Esophagus muscularis mucosa (tissue), 4 donors: ENCODE measurements at places on chromosomes 12 and 14.

- H3K36me3 ChIP-seq: no peaks in the 10 kb centered on the region
- no peak overlapping the region for H3K27ac ChIP-seq
- no peaks in the 10 kb centered on the region for H3K27me3 ChIP-seq
- no peaks in the 10 kb centered on the region for H3K4me1 ChIP-seq
These were observed 67.6 kb upstream of the KTN1 start for GRCh38 chr14:55512421-55512820.

DNA sequence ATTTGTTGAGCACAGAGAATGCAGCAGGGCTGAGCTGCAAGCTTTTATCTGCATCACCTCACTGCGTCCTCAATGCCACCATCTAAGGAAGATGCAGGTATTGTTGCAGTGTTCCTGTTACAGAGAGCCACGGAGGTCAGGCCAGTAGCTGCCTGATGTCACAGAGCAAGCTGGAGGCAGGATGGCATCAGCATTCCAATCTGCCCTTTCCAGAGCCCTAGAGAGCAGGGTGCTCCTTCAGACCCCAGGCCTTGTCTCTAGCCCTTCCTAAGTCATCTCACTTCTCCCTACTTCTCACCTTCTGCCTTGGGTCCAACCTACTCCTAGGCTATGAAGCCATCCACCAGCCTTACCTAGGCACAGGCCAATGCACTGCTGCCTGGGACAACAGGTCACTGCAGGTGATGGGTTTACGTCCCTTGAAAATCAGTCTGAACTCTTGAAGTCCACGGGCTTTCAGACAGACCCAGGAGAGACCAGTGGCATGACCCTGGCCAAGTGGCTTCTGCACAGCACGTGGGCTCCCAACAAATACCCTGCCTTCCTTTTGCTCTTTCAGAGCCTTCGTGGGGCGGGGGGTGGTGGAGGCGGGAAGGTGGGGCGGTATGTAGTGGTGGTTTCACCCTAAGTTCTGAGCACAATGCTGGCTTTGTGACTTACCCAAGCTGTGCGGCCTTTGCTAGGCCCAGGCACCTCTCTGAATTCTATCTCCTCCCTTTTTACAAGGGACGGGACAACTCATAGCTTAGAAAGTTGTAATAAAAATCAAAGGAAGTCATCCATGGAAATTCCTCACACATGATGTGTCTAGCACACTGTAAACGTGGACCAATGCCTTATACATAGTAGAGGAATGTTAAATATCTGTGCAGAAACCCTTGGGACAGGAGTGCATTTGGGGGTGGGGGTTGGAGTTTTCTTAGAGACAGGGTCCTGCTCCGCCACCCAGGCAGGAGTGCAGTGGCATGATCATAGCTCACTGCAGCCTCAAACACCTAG lies 136.0 kb downstream of the KSR2 start:
- no peak overlapping the region for H3K27ac ChIP-seq
- H3K4me3 ChIP-seq: no peak overlapping the region
- no peaks in the 10 kb centered on the region for H3K4me1 ChIP-seq
- DNase-seq: no peak
- no peaks in the 10 kb centered on the region for H3K27me3 ChIP-seq

GRCh38 chr12:3367750-3368444 lies 123.1 kb upstream of the PRMT8 start:
- peaks cover 20% of the 10 kb centered on the region for H3K27me3 ChIP-seq
- no peak overlapping the region for H3K4me3 ChIP-seq
- H3K36me3 ChIP-seq: no peaks in the 10 kb centered on the region
- H3K4me1 ChIP-seq: peaks cover 5% of the 10 kb centered on the region
- DNase-seq: no peak
- no peak overlapping the region for H3K27ac ChIP-seq

DNA sequence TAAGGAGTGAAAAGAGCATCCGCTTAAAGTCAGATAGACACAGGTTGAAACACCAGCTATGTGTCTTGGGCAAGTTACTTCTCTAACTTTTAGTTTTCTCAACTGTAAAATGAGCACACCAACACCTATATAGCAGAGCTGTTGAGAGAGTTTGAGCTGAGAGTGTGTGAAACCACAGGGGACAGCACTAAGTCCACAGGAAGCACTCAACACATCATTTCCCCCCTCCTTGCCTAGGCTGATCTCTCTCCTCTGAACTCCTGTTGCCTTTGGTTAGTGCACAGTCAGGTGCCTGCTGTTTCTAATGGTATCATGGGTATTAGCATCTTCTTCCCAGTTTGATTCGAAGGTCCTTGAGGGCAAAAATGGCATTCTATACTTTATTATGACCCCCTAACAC lies 176.7 kb downstream of the DPF3 start:
- DNase-seq: no peak
- H3K4me3 ChIP-seq: no peak overlapping the region
- H3K4me1 ChIP-seq: peaks cover 20% of the 10 kb centered on the region
- H3K27me3 ChIP-seq: no peaks in the 10 kb centered on the region

- H3K4me1 ChIP-seq: no peaks in the 10 kb centered on the region
- H3K27ac ChIP-seq: no peak overlapping the region
- no peak overlapping the region for H3K4me3 ChIP-seq
These were observed 366.8 kb upstream of the ATXN7L3B start for GRCh38 chr12:74170645-74171477.

GRCh38 chr14:31489691-31490090 lies 1.9 kb upstream of the GPR33 start:
- H3K27me3 ChIP-seq: no peaks in the 10 kb centered on the region
- no peaks in the 10 kb centered on the region for H3K36me3 ChIP-seq
- H3K4me1 ChIP-seq: no peaks in the 10 kb centered on the region
- H3K4me3 ChIP-seq: no peak overlapping the region
- H3K27ac ChIP-seq: no peak overlapping the region

- no peaks in the 10 kb centered on the region for H3K36me3 ChIP-seq
- DNase-seq: peak; percentile 55
- no peaks in the 10 kb centered on the region for H3K27me3 ChIP-seq
These were observed 227.3 kb upstream of the RTL1 start for GRCh38 chr14:101130861-101131260.

DNA sequence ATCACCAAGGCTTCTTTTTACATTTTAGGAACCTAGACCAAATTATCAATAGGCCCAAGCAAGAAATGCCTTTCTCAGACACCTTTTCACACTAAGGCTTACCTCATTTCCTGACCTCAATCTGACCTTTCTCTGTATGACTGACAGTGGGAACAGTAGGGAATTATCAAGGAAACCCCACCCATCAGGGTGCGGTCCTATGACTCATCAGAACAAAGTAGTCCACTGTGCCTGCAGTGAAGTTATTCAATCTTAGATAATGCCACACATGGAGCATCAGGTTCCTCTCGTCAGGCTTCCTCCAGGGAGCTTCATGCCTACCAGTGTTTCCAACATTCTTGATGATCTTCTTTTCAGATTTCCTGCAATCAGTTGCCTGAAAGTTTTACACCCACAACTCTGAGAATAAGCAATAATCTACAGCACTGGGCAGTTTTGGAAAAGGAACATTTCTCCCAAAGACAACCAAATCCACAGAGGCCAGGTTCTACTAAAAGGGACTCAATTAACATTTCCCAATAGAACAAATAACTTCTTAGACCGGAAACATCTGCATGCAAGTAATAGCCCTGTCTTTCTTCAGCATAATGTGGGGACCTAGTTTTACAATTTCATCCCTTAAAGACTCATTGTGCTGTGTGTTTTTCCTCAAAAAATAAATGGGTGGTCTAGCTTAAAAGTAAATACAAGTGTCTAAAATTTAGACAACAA lies 35.9 kb upstream of the TMTC2 start:
- H3K27me3 ChIP-seq: no peaks in the 10 kb centered on the region
- H3K4me1 ChIP-seq: peaks cover 3% of the 10 kb centered on the region
- DNase-seq: no peak
- H3K36me3 ChIP-seq: no peaks in the 10 kb centered on the region
- no peak overlapping the region for H3K27ac ChIP-seq

DNA sequence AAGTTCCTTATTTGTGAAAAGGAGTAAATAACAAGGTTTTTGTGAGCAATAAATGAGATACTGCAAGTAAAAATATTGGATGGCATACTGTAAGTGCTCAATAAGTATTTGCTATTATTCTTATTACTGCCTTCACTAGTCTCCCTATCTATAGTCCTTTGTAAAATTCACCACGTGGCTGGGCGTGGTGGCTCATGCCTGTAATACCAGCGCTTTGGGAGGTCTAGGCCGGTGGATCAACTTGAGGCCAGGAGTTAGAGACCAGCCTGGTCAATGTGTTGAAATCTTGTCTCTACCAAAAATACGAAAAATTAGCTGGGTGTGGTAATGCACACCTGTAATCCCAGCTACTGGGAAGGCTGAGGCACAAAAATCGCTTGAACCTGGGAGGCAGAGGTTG lies 18.6 kb upstream of the CALM1 start:
- no peaks in the 10 kb centered on the region for H3K27me3 ChIP-seq
- DNase-seq: no peak
- no peak overlapping the region for H3K4me3 ChIP-seq
- H3K4me1 ChIP-seq: peaks cover 15% of the 10 kb centered on the region
- H3K27ac ChIP-seq: no peak overlapping the region

- H3K4me3 ChIP-seq: no peak overlapping the region
- peak overlapping the region; percentile 95 for H3K27ac ChIP-seq
- H3K27me3 ChIP-seq: no peaks in the 10 kb centered on the region
- H3K4me1 ChIP-seq: peaks cover 45% of the 10 kb centered on the region
- DNase-seq: peak; percentile 94
These were observed 248.6 kb downstream of the ZFP36L1 start for GRCh38 chr14:68544081-68544892.

DNA sequence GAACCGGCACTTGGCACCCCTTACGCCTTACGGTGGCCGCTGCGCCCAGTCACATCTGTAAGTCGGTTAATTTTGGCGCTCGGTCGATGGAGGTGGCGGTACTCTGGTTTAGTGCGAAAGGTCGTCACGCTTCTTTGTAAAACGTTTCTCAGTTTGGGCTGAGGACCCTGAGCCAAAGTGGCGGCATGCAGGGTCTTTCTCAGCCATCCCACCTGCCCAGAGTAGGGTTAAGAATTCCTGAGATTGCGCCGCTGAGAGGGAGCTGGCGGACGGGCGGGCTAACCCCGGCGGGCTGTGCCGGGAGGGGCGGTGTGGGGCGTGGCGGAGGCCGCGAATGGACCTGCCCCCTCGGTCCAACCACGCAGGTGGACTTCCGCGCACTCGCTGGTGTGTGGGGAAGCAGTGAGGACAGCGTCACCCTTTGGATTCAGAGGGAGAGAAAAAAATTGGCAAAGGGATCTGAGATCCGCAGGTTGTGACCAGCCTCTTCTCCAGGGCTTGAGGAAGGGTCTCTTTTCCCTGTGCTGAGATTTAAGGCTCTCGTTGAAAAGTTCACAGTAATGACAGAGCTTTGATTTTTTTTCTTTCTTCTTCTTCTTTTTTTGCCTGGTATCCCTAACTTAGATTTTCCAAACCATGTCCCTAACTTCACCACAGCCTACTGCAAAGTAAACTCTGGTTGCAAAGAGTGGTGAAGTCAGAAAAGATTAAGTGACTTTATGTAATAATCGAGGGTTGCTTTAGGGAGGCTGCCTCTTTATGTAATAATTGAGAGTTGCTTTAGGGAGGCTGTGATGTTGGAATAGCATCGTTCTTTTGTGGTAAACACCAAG lies 602 bp upstream of the FBXO33 start:
- peak; percentile 97 for DNase-seq
- peaks cover 40% of the 10 kb centered on the region for H3K4me1 ChIP-seq
- H3K27ac ChIP-seq: peak overlapping the region; percentile 97

DNA sequence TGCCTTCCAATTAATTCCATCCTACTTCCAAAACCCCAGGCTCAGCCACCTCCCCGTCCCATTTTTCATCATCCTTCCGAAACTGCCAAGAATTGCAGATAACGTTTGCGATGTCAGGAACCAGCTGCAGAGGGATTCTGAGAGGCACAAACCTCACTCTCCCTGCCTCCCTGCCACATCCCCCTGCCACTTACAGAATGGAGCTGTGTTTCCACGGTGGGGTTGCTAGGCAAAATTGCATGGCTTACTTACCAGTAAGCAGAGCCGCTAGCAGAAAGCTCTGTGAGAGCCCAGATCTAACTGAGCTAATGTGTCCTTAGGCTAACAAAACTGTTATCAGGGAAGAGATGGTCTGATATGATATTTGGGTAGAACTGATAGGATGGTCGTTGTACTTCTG lies 127.4 kb downstream of the KCNK10 start:
- no peaks in the 10 kb centered on the region for H3K36me3 ChIP-seq
- no peak overlapping the region for H3K27ac ChIP-seq
- no peak overlapping the region for H3K4me3 ChIP-seq
- DNase-seq: peak; percentile 82

DNA sequence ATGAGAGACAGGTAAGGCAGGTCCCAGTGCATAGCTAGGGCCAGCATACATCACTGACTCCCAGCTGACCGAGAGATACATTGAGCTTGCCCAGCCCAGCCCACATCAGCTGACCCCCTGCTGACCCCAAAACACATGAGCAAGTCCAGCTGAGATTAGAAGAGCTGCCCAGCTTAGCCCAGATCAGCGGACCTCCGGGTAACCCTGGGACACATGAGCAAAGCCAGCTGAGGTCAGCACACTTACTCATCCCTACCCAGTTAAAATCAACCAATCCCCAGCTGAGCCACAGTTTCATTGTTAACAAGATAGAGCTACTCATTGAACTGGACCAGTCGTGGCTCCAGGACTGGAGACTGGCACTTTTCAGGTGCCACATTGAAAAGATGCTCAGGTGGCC lies 21.8 kb upstream of the FBXO34 start:
- H3K27me3 ChIP-seq: no peaks in the 10 kb centered on the region
- no peak overlapping the region for H3K27ac ChIP-seq
- no peak overlapping the region for H3K4me3 ChIP-seq
- H3K4me1 ChIP-seq: no peaks in the 10 kb centered on the region
- H3K36me3 ChIP-seq: no peaks in the 10 kb centered on the region
- DNase-seq: no peak

DNA sequence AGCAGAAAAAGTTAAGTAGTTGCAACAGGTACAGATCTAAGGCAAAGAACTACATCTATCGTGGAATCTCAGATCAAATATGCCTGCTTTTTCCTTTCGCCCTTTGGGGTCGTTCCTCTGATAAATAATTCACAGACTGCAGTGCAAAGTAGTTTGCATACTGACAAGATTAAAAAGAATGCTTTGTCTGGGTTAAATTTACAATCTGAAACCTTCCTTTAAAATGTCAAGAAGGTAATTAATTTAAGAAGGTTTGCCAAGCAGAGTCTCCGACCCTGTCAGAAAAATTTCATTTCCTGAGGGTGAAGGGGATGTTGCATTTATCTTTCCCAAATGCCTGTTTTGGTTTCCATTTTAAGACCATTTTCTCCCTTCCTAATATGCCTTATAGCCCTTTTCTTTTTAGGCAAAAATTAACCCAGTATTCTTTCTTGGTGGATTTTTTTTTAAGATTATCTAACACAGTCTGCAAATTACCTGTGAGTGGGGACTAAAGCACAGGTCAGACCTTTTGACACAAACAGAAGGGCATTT lies 406.9 kb downstream of the LRIG3 start:
- no peak overlapping the region for H3K4me3 ChIP-seq
- no peak overlapping the region for H3K27ac ChIP-seq
- no peaks in the 10 kb centered on the region for H3K36me3 ChIP-seq
- peak; percentile 10 for DNase-seq

DNA sequence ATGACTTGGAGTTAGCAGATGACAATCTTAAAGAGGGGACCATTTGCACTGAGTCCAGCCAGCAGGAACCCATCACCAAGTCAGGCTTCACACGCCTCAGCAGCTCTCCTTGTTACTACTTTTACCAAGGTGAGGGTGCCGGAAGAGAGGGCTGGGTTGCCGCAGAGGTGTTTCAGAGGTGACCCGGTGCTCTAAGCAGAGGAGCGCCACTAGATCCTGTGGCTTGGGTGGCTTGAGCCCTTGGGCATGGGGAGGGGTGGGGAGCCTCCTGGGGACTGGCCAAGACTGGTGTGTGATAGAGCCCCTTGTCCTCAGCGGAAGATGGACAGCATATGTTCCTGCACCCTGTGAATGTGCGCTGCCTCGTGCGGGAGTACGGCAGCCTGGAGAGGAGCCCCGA lies 17.7 kb downstream of the POP5 start:
- H3K27ac ChIP-seq: peak overlapping the region; percentile 87
- peaks cover 43% of the 10 kb centered on the region for H3K4me1 ChIP-seq
- peaks cover 74% of the 10 kb centered on the region for H3K36me3 ChIP-seq
- no peak for DNase-seq
